ENCODE measurements at places on chromosomes 11 and 22.
A peak's percentile ranks its signal among the peaks of the same experiment; 100 is the strongest.

DNA sequence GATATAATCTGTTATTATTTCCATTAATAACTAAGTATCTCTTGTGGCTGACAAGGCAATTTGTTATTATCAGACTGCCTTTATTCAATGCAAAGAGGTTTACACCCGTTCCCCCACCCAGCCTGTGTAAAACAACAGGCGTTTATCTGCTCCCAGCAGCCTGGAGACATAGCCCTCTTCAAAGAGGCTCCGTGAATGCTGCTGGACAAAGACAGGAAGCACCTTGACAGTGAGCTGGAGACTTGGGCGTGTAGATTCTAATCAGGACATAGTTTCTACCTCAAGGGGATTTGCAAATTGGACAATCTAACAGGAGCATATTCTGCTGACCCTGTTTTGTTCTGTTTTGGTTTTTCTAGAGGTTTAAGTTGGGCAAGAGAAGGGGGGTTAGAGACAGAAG is 733.0 kb upstream of the KIRREL3 start:
- DNase-seq, result no peak

DNA sequence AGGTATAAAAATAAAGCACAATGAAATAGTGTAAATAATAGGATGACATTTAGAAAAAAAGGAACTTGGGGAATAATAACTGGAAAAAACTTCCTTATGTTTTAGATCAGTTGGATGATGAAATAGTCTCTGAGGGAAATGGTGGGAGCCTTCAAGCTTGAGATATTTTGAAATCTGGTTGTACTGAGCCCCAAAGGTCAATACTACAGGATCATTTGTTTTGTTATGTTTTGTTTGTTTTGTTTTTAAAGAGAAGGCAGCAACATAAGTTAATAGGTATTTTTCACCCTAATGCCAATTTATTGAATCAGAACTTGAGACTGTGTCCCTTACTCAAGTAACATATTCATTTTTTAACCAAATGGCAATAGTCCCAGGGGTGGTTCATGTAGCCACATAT is 393.1 kb downstream of the ETS1 start:
- DNase-seq, result no peak

DNA sequence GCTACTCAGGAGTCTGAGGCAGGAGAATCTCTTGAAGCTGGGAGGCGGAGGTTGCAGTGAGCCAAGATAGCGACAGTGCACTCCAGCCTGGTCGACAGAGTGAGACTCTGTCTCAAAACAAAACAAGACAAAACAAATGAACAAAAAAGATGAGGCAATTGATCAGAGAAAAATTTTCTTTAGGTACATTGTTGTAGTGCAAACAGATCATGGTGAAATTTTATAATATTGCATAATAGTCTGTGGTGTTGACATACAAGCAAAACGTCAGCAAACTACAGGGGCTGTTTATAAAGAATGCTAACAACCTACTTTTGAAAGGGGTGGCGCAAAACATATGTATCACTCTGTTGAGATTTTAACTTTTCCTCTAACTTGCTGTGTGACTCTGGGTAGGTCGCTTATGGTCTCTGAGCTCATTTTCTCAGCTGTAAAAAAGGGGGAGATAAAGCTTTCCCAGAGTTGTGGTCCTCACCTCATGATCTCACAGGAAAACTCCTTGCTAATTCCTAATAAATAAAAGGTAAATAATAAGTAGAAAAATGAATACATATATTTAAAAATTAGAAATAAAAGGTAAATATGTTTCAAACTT is 64.8 kb upstream of the NUP160 start:
- no peak for DNase-seq

- DNase-seq, result no peak
Measured at GRCh38 chr11:60971520-60971919, at the start of gene CD6. TSS of gene CD6 (plus strand) at chr11:60971680. CDS start at chr11:60971866, 186 bp downstream.

DNA sequence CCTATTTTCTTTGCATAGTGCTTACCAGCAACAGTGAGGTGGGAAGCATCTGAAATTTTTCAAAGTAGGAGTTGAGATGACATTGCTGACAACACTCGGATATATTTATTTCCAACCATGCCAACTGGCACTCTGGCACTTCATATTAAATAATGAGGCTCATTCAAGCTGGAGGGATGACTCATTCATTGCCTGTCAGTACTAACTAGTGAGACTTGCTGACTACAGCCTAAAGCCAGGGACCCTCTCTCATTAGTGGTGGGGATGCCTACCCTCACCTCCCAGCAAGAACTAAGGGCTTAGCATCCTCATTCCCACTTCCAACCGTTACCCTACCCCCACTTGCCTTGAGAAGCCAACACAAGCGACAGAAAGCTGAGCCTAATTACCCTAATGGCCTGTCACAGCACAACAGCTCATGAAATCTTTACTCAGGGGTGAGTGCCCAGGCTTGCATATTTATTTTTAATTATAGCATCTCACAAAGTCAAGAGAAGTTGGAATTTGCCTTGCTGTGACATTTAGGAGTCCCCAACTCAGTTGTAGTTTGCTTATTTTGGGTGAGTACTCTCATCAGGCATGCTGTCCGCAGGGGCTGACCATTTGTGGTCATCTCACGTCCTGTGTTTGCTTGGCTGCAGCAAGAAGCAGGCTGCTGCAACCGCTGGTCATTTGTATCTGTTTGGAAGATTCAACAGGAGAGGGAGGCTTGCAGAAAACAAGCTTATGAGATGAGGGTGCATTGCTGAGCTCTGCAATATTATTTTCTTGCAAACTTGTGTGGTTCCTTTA is 181.6 kb upstream of the POU2AF2 start:
- DNase-seq, result no peak

- DNase-seq, result no peak
Measured at GRCh38 chr11:93468290-93468689, 74.9 kb downstream of the SMCO4 start.

GRCh38 chr11:8839957-8840945 is 70.7 kb upstream of the AKIP1 start:
- peak; percentile 26 for DNase-seq

GRCh38 chr22:48320048-48320682 is 1507.5 kb downstream of the BRD1 start:
- no peak for DNase-seq

- no peak for DNase-seq
Measured at GRCh38 chr11:69299023-69299461, 5.1 kb downstream of the MYEOV start.

GRCh38 chr11:36976741-36977140 is 378.7 kb upstream of the RAG2 start:
- DNase-seq, result peak; percentile 37

DNA sequence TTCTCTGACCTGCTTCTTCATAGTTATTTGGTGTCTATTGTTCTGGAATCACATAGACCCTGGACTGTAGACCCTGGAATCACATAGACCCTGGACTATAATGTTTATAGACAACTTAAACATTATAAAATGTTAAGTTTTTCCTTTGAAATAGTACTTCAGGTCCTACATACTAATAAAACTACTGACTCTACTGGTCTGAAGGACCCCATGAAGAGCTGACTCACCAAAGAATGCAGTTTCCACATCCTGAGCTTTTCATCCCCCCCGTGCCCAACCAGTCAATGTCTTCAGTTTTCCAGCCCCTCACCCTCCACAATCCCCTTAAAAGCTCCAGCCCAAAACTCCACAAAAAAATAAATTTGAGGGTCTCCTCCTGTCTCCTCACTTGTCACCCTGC is 6.6 kb upstream of the PLEKHA7 start:
- DNase-seq, result no peak

DNA sequence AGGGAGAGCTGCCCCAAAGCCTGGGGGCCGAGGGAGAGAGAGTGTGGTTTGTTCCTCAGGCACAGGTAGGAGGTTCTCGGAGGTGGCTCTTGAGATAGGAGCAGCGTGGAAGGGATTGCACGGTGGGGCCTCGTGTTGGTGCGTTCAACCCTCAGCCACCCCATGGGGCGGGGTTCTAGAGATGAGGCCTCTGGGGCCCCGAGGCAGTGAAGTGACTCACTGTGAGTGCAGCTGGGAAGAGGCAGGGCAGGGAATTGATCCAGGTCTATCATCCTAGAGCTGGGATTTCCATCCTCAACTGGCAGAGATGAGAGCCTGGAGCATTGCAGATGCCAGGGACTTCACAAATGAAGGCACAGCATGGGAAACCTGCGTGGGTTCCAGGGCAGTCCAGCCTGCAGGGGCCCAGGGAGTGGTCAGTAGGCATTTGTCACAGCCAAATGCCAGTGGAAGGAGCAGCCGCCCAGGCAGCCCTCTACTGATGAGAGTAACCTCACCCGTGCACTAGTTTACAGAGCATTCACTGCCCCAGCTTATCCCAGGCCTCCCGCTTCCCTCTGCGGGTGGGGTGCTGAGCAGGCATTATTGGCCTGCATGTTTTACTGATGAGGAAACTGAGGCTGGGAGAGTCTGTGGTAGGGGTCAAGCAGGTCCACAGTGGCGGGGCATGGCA is 5.1 kb upstream of the SMARCB1 start:
- no peak for DNase-seq

DNA sequence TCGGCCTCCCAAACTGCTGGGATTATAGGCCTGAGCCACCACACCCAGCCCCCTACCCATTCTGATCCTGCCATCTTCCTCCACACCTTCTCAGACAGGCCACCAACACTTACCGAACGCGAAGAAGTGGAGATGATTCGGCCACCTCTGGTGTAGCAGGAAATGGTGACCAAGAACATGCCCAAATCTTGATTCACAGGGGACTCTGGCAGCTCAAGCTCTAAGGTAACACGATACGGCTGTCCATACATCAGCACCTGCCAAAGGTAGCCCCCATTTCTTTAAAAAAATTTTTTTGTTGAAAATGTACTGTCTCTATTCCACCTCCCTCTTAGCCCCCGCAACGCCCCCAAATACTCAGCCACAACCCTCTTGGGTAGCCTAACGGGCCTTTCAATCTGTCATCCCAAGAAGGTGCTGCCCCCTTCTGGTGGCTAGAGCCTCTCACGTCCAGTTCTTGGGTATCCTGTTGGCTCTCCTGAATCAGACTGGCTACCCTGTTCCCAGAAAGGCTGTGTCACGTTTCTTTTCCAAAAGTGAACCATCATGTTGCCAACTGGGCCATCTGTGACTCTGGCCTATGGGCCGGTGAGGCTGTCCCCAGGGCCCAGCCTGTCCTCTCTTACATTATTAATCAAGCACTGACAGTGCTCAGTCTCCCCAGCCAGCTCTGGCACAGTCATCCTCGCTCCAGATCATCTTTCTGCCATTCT is 5.3 kb upstream of the LRRN4CL start:
- peak; percentile 80 for DNase-seq

DNA sequence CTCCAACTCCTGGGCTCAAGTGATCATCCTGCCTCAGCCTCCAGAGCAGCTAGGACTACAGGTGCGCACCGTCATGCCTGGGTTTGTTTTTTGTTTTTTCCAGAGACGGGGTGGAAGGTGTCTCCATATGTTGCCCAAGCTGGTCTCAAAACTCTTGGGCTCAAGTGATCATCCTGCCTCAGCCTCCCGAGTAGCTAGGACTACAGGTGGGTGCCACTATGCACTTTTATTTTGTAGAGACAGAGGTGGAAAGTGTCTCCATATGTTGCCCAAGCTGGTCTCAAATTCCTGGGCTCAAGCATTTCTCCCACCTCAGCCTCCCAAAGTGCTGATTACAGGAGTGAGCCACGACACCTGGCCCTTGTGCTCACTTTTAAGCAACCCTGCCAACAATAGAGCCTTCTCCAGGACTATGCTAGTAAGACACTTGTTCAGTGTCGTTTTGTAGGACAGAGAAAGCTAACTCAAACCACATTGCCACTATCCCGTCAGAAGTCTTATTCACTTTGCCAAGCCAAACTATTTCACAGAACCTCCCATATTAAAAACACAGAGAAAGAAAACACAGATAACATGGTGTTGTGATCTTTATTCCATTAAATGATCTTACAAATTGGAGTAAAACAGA is 9.4 kb upstream of the PLAAT3 start:
- DNase-seq, result no peak

DNA sequence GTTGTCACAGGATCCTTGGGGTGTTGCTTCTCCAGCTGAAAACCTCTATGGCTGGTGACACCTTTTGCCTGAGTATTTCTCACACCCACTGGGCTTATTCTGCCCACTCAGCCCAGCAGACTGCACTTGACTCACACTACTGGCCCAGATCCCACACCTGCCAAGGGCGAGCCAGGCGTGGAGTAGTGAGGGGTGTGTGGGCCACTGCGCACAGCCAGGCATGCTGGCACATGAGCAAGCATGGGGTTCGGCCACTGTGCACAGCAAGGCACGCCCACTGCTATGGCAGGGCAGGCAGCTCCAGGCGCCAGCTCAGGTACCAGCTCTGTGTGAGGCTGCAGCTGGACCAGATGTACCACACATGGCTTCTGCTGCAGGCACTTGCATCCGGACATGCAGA is 116.5 kb upstream of the MTNR1B start:
- DNase-seq, result no peak

- DNase-seq, result no peak
Measured at GRCh38 chr11:116730241-116730561, 42.6 kb downstream of the BUD13 start.

DNA sequence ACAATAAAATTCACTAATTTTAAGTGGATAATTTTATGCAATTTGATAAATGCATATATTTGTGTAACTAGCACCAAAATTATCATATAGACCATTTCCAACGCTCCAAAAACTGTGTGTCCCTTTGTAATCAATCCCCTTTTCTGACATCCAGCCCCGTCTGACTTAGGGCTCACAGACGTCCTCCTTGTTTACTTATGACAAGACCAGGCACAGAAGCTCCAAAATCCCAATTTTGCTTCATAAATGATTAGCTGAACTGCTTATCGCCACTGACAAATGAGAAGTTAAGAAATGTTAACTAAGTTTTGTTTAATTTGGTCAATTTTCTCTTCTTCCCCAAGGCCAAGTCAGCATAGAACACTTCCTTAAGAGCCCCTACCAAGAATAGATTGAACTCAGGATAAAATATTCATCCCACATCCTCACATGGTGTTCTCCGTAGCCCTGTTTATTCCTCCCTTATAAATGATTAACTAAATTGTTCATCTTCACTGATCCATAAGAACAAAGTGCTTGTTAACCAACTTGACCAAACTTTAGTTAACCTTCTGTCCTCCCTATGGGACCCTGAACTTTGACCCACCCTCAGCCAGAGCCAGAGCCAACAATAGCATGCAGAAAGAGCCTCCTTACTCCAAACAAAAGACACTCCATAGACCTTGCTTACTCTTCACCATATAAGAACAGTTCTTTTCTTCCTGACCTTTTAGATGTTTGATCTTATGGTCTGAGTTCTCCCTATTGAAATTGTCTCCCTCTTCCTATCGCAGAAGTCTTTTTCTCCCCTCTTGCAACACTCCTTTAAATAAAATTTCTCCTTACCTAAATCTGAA is 30.8 kb upstream of the GLYAT start:
- DNase-seq, result no peak
